Osteocyte (in vitro differentiated cells): ENCODE measurements at places on chromosomes 5 and 9. TPM values are rescaled to one million over a fixed set of nuclear protein-coding genes. Genes with fewer than 3 reads are reported as not detected.

Gene SLC24A2
- not detected in 2 replicates for total RNA-seq

Gene PHF24
- not detected in 2 replicates for total RNA-seq

Gene GARIN3
- not detected in 2 replicates for total RNA-seq

Gene TCF7
- total RNA-seq, result 0.57 and 0.67 TPM in 2 replicates

Gene MCIDAS
- not detected in 2 replicates for total RNA-seq

Gene DBH
- total RNA-seq, result not detected in 2 replicates

Gene PCDHB11
- 1.9 and 2.4 TPM in 2 replicates for total RNA-seq

Gene TPPP
- total RNA-seq, result 0.13 and 0.16 TPM in 2 replicates

Gene ISCA1
- 32.9 and 33.9 TPM in 2 replicates for total RNA-seq

Gene PPP3R2
- total RNA-seq, result not detected in 2 replicates

Gene SERF1A
- 11.9 and 16.7 TPM in 2 replicates for total RNA-seq

Gene TLR4
- total RNA-seq, result 28.9 and 30.5 TPM in 2 replicates

Gene SLC46A2
- total RNA-seq, result not detected in 2 replicates

Gene NXNL2
- total RNA-seq, result 0.32 TPM in 1 of 2 replicates, not detected in the other

Gene SHROOM1
- total RNA-seq, result 3.2 and 4.5 TPM in 2 replicates

Gene OR2S2
- not detected in 2 replicates for total RNA-seq

Gene NPR3
- total RNA-seq, result 92.2 and 97.4 TPM in 2 replicates

Gene SOHLH1
- total RNA-seq, result not detected in 2 replicates

Gene ECSCR
- total RNA-seq, result 0.47 TPM in 1 of 2 replicates, not detected in the other

Gene IFNK
- total RNA-seq, result not detected in 2 replicates

Gene SLC9A3
- total RNA-seq, result 1.2 and 1.7 TPM in 2 replicates

Gene TTC33
- total RNA-seq, result 18.1 and 18.2 TPM in 2 replicates

Gene BTNL8
- total RNA-seq, result not detected in 2 replicates

Gene RAB3C
- not detected in 2 replicates for total RNA-seq

Gene SLC22A4
- 1.4 and 2.5 TPM in 2 replicates for total RNA-seq

Gene AFAP1L1
- total RNA-seq, result 2.2 and 2.3 TPM in 2 replicates

Gene JAKMIP2
- total RNA-seq, result 1.8 and 2.0 TPM in 2 replicates
